ENCODE measurements at places on chromosomes 7 and 10. TPM values are rescaled to one million over a fixed set of nuclear protein-coding genes. Genes with fewer than 3 reads are reported as not detected.

GRCh38 chr10:81918766-81919165 is 43.8 kb downstream of the NRG3 start:
- no peak for DNase-seq

GRCh38 chr7:132757783-132758182 is 181.5 kb upstream of the PLXNA4 start:
- no peak for DNase-seq

GRCh38 chr7:27107391-27108381 is 5.2 kb upstream of the HOXA2 start:
- DNase-seq, result no peak

- no peak for DNase-seq
Measured at GRCh38 chr7:106820321-106821217, 44.5 kb upstream of the PIK3CG start.

CPEB3 gene
- 1.7 TPM for total RNA-seq

- no peak for DNase-seq
Measured at GRCh38 chr7:148159331-148159730, 431.2 kb upstream of the C7orf33 start.

GRM8 gene
- total RNA-seq, result not detected

GRCh38 chr7:154912871-154913637 is 89.9 kb downstream of the PAXIP1 start:
- peak; percentile 60 for DNase-seq

AKR1B1 gene
- 52.8 TPM for total RNA-seq

FFAR4 gene
- not detected for total RNA-seq

All from chondrocyte (in vitro differentiated cells).